ENCODE measurements at places on chromosomes 13 and 19.

- no peak for DNase-seq
Observed at GRCh38 chr13:28865951-28866350, 45.8 kb downstream of the MTUS2 start.

- DNase-seq: peak; percentile 95
Observed at GRCh38 chr19:12867120-12868099, 13.8 kb downstream of the DNASE2 start.

- no peak for DNase-seq
Observed at GRCh38 chr19:28885965-28886364, 327.0 kb downstream of the UQCRFS1 start.

GRCh38 chr13:74132152-74132775 is 1.9 kb downstream of the KLF12 start:
- no peak for DNase-seq

DNA sequence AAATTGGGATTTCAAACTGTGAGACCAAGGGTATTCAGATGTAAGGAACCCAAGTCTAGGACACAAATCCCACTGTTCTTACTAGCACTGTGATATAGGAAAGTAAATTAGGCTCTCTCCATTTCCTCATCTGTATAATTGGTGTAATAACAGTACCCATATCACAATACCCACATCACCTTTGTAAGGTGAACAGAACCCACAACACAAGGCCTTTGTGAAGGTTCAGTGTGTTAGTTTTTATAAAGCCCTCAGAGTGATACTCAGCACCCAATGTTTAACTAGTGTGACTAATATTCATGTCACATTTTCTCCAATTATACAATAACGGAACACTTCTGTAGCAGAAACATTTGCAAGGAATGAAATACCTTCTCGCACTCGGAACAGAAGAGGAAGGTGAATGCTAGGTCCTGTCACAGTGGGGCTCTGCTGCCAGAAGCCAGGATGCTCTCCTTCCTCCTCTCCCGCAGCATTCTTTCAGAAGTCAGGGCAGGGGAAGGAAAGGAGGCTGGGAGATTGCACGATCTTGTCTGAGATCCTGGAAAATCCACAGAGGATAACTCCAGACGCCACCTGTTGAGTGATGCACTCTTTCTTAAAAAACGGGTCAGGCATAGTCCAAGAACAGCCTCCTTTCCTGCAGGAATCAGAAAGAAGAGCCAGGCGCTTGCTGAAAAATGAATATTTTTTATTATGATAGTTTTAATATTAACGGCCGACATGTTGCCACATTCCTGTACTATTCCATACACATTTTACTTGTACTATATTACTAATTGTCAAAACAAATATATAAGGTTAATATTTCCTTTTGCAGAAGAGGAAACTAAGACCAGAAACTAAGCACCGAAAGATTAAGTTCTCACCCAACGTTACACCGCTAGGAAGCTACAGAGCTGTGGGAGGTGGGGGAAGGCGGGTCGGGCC is 762 bp downstream of the ZNF45 start:
- peak; percentile 23 for DNase-seq

DNA sequence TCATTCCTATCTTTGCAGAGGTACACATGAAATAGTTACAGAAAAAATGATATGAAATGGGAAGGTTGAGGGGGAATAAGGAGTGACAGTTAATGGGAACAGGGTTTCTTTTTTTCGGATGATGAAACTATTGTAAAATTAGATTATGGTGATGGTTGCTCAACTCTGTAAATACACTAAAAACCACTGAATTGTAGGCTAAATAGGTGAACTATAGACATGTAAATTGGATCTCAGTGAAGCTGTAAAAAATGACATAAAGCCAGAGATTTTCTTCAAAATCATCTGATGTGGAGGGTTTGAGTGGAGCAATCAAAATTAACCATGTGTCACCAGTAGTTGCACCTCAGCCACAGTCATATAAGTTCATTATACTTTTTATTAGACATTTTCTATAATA is 6.6 kb upstream of the FLT3 start:
- no peak for DNase-seq

GRCh38 chr13:42038661-42039456 is 9.6 kb upstream of the DGKH start:
- DNase-seq: no peak

- no peak for DNase-seq
Observed at GRCh38 chr19:46441866-46442265, 13.1 kb upstream of the PNMA8C start.

DNA sequence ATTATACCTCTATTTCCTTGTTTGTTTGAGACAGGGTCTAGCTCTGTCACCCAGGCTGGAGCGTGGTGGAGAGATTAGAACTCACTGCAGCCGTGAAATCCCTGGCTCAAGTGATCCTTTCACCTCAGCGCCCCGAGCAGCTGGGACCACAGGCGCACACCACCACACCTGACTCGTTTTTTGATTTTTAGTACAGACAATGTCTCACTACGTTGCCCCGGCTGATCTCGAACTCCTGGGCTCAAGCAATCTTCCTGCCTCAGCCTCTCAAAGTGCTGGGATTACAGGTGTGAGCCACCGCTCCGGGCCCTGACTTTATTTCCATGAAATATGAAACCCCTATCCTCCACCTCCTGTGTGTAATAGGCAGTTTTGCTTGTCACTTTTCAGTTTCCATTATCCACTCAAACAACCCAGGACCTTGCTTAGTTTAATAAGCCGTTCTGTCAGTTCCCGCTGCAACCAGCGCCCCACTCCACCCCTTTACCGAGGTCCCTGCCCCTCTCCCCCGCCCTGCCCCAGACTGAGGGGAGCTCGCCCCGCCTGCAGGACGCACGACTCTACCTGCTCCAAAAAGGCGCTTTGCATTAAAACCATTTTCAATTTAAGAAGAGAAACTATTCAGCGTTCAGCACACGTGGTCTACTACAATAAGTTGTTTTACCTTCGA is 16.9 kb downstream of the ZNF816 start:
- DNase-seq: no peak

DNA sequence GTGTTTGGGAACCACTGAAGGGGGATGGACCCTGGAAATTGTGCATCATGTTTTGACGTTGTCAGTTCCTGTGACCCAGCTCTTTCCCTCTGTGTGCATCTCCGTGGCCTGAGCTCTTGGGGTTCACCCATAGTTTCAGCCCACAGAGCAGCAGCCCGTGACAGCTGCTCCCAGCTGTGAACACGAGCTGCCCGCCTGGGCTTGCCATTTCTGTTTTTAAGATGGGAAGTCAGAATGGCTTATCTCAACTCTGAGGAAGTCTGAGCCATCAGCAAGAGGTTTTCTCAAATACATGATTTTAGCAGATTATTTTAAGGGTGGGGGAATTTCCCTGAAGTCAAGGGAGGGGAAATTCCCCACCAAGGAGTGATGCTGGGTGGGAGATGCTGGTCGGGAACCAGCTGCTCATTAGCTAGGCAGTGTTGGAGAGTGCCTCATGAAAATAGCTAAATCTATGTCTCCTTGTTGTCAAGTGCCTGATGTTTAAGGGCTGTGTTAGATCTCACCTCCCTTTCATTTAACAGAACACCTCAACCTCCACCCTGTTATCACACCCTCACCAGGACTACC is 34.8 kb upstream of the C1QTNF9 start:
- DNase-seq: no peak

DNA sequence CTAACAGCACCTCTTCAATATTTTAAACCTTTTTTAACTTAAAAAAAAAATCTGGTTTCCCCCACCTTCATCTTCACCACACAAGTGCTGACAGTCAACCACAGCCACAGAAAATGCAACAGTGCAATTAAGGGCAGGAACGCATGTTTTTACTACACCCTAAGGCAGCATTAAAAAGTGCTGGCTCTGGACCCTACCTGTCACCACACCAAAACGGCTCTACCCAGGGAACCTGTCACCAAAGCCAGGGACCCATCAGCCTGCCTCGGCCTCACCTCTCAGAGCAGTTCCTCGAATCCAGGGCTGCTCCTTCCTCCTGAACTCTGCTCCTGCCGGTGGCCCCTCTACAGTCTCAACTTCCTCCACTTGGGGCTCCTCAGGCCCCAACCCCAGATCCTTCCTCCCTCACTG is 22.5 kb upstream of the SLC35E1 start:
- DNase-seq: no peak

DNA sequence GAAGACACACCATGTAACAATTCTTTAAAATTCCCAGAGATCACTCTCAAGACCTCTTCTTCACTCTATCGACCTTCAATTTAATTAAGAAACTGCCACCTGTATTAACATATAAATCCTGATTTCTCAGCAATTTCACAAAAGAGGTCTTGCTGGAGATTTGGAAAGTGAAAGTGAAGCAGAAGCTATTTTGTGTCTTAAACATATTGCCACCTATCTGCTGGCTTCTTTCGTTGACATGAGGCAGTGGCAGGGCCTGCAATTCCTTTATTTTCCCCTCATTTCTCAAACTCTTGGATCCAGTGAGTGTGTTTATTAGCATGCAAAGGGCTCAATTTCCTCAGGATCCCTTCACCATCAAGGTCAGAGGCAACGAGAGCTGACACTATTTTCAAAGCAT is 780.2 kb upstream of the SLITRK1 start:
- no peak for DNase-seq

DNA sequence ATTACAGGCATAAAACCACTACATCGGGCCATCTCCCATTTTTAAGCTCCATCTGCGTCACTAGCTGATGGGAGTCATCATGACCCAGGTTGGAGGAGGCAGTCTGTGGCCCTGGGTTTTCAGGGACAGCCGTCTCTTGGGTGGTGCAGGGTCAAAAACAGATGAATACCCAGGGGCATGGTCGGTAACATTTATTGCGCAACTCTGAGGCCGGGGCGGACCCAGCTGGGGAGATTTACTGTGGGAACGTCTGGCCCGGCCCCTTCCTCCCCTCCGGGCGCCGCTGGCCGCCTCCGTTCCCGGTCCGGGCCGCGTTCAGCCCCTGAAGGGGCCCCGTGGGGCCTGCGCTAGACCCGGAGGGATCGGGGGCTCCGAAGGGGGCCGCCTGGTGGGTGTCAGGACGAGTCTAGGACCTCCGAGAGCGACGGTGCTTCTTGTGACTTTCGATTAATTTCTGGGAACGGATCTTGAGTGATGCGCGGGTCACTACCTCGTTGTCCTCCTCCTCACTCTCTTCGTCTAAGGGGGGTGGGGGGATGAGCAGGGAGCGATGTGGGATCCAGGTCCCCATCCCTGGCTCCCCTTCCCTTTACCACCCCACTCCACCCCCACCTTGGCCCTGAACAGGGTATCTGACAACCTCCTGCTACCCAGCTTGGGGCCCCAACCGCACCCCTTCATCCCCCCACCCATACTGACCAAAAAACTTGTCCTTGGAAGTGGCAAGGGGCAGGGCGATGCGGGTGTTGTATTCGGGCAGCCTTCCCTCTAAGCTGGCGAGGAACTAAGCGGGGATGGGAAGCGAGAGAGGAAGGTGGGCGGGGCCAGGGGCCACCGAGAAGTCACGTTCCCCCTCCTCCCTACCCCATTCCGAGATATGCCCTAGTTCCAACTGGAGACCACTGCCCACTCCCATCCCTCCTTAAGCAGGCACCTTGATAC is 1.6 kb upstream of the RGL3 start:
- DNase-seq: peak; percentile 41

- DNase-seq: no peak
Observed at GRCh38 chr13:43551897-43552456, 234.8 kb downstream of the ENOX1 start.

GRCh38 chr13:55155046-55155445 is 1985.7 kb upstream of the PRR20A start:
- no peak for DNase-seq

- peak; percentile 19 for DNase-seq
Observed at GRCh38 chr19:12331211-12331941, 2.1 kb downstream of the ZNF563 start.

- no peak for DNase-seq
Observed at GRCh38 chr19:7694499-7694898, 7.4 kb downstream of the FCER2 start.

- DNase-seq: no peak
Observed at GRCh38 chr19:50272263-50272897, 56.8 kb downstream of the KCNC3 start.

DNA sequence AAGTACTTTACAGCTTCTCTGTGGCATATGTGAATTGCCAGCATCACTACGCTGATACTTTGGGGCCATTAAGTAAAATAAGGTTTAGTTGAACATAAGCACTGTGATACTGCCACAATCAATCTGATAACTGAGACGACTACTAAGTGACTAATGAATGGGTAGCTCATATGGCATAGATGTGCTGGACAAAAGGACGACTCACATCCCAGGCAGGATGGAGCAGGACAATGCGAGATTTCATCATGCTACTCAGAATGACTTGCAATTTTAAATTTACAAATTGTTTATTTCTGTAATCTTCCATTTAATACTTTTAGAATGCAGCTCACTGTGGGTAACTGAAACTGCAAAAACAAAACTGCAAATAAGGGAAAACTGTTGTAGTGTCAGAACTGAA is 13.6 kb downstream of the CCDC122 start:
- DNase-seq: no peak

DNA sequence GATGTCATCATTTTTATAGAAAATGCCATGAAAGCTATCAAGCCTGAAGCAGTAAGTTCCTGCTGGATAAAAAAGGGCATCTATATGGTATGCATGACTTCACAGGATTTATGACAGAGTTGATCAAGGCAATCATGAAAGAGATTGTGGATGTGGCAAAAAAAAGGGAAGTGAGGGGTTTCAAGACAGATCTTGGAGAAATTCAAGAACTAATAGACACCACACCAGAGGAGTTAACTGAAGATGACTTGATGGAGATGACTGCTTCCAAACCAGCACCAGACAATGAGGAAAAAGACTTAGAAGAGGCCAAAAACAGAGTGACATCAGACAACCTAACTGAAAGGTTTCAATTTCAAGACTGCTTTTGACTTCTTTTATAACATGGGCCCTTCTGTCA is 691.1 kb upstream of the SLC10A2 start:
- no peak for DNase-seq

DNA sequence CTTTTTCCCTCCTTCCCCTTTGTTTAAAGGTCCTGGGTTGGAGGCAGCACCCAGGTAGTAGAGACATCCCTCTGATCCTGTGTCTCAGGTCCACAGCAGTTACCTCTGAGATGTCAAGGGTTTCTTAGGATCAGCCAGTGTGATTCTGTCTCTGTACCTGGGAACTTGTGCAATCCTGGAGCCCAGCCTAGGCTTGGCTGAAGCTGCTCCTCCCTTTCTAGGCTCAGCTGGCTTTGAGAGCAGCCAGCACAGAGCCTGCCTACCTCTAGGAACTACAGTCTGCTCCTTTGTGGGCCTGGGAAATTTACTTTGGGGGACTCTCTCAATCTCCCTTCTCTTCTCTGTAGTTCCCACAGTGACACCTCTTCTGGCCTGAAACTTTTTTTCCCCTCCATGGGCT is 171.6 kb downstream of the MTUS2 start:
- DNase-seq: no peak

DNA sequence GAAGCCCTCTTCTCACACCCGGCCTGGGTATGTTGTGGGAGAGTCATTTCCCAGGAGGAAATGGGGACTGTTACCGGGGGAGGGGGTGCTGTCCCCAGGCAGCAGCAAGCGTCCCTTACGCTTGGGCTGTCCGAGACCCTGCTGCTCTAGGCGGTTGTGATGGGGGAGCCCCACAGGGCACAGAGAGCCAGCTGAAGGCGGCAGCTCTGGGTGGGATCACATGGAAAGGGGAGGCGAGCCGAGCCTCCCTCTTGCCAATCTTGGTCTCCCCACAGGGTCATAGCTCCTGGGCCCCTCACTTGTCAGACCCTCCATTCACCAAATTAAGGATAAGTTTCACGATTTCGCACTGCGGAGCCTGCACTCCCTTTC is 22.0 kb downstream of the EPN1 start:
- no peak for DNase-seq
